Stimulated activated naive CD8-positive, alpha-beta T cell treated with anti-CD3 and anti-CD28 coated beads, Interleukin-15, Interleukin-2, amounts not matched to agents 100 U/mL and 50 U/mL, for 24 hours (primary cell): ENCODE measurements at places on chromosomes 5 and 9.

- DNase-seq: no peak
Measured at GRCh38 chr5:72448368-72448767, 58.8 kb downstream of the ZNF366 start.

- DNase-seq: no peak
Measured at GRCh38 chr9:133207021-133207531, 2.0 kb downstream of the OBP2B start.

DNA sequence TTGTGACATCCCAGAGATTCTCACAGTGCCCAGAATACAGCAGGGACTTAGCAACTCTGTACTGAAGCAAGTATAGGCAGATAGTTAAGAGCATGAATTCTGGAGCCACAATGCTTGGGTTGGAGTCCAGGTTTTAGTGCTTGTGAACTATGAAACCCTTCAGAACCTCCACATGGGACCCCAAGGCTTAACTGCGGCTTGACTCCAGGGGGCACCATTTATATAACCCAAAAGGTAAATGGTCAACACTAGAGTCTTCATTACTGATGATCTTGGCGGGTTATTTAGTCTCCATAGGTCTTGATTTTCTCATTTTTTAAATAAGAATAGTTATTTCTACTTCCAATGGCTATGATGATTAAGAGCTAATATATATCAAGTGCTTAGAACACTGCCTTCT lies 390.3 kb downstream of the TAF11L14 start:
- DNase-seq: no peak

DNA sequence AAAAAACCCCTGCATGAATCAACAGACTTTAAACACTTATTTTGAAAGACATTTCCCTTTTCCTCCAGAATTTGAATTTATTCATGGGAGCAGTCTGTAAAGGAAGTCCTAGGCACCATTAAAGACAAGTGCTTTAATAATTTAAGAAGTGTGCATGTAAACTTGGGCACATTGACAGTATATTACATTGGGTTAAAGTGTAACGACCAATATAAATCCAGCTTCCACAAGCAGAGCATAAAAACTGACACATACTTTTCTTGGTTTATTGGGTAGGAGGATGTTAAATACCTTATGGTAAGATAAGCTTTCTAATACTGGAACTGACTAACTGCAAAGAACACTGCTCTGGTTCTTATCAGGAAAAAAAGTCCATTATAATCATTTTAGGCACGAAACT lies 1.2 kb upstream of the ENTREP1 start:
- no peak for DNase-seq

GRCh38 chr9:134716067-134716466 lies 74.5 kb downstream of the COL5A1 start:
- no peak for DNase-seq

- DNase-seq: no peak
Measured at GRCh38 chr5:33679791-33680190, 212.0 kb downstream of the ADAMTS12 start.

- no peak for DNase-seq
Measured at GRCh38 chr9:137682428-137683105, 63.8 kb downstream of the EHMT1 start.

GRCh38 chr5:160210606-160211005 lies 18.7 kb upstream of the FABP6 start:
- no peak for DNase-seq

DNA sequence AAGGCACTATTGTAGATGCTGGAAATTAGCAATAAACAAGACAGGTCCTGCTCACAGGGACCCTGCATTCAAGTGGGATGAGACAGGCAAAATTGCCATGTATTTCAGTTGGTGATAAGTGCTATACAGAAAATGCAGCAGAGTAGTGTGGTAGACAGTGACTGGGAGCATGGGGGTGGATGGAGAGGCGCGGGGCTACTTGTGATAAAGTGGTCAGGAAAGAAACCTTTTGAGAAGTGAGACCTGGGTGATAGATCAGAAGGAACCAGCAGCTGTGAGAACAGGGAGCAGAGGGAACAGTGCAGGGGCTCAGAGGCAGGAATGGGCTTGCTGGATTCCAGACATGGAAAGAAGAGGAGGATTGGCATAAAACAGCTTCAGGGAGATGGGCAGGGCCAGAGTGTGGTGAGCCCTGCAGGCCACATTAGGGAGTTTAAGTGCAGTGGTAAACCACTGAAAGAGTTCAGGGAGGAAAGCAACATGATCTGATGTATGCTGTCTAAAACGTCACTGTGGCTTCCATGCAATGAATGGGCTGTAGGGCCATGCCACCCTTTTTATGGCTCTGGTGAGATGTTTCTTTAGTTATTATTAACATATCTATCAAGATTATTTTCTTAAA lies 7.3 kb downstream of the CRHBP start:
- no peak for DNase-seq

- no peak for DNase-seq
Measured at GRCh38 chr5:16930496-16930895, 5.6 kb downstream of the MYO10 start.

GRCh38 chr9:133354766-133355165 lies 1.5 kb downstream of the SURF1 start:
- DNase-seq: no peak

- no peak for DNase-seq
Measured at GRCh38 chr9:77021291-77021894, 1.9 kb downstream of the FOXB2 start.

GRCh38 chr9:75109210-75109839 lies 21.0 kb downstream of the OSTF1 start:
- no peak for DNase-seq

DNA sequence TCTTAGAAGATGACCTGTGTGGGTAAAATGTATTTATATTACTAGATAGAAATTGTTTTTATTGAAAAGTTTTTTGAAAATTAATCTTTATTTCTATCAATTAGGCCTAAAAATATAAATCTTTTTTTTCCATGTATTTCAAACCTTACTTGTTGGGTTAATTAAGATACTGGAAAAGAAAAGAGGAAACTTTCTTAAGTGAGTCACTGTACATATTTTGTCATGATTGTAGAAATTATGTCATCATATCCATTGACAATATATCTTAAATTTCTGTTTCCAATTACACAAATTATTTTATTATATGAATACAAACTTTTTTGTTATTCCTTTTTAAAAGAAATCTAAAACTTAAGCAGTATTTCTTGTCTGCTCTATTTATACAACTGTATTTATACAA lies 53.1 kb downstream of the RETREG1 start:
- DNase-seq: no peak

DNA sequence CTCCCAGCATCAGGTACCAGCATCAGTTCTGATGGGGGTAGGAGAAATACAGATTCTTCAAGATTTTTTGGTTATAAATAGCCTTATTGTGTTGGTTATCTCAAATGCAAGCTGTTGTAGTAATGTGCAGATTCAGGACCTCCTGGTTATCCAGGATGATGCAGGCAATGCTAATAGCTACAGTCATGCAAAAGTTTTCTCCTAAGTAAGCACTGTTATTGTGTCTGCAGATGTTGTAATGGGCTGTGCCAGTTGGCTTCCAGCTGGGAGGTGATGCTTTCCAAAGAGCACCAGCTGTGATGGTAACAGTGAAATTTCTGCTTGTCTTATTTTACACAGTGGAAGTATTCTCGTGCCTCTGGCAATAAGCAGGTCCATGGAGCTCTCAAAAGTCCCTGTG lies 719.2 kb upstream of the CTNND2 start:
- DNase-seq: no peak

- DNase-seq: no peak
Measured at GRCh38 chr5:77768978-77769377, 7.2 kb downstream of the TBCA start.

- DNase-seq: no peak
Measured at GRCh38 chr5:86565197-86565789, 52.4 kb upstream of the COX7C start.

DNA sequence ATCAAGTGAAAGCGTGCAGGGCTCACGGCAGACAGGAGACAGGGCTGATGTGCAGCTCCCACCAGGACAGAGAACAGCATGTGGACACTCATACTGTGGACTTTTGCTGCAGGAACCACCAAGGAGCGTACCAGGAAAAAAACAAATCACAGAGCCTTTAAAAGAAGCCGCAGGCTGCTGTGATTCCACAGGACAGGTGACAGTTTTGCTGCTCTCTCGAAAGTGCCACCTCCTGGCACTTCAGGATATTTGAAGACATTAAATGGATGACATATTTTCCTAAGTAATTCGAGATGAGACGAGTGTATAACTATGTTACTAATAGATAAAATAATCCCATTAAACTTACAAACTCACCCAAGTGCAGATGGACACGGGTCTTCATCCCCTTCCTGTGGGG lies 29.3 kb downstream of the ZDHHC11 start:
- DNase-seq: no peak

GRCh38 chr9:38039090-38039906 lies 29.7 kb downstream of the SHB start:
- DNase-seq: no peak

DNA sequence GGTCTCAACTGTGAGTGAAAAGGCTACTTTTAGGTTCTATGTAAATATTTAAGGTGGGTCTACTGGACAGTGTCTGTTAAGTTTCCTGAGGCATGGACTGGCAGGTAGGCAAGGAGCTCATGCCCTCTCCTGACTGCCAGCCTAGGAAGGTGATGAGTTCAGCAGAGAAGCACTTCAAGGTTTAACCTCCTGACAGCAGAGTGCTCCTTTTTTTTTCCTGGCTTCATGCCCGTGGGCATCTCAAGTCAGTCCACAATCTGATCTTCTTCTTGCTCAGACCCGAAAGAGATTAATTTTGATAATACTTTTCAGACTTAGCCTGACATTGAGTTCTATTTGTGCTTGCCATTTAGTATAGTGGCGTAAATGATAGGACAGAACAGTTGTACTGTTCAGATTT lies 241.9 kb upstream of the NREP start:
- no peak for DNase-seq

- DNase-seq: no peak
Measured at GRCh38 chr5:2901511-2901910, 150.0 kb upstream of the IRX2 start.

GRCh38 chr9:104200456-104200994 lies 106.4 kb downstream of the SMC2 start:
- DNase-seq: no peak

GRCh38 chr5:132059043-132059695 lies 1.3 kb upstream of the IL3 start:
- peak; percentile 45 for DNase-seq

- DNase-seq: no peak
Measured at GRCh38 chr9:127968700-127969383, 11.9 kb downstream of the EEIG1 start.

GRCh38 chr9:130214776-130215340 lies 42.7 kb downstream of the NCS1 start:
- no peak for DNase-seq

DNA sequence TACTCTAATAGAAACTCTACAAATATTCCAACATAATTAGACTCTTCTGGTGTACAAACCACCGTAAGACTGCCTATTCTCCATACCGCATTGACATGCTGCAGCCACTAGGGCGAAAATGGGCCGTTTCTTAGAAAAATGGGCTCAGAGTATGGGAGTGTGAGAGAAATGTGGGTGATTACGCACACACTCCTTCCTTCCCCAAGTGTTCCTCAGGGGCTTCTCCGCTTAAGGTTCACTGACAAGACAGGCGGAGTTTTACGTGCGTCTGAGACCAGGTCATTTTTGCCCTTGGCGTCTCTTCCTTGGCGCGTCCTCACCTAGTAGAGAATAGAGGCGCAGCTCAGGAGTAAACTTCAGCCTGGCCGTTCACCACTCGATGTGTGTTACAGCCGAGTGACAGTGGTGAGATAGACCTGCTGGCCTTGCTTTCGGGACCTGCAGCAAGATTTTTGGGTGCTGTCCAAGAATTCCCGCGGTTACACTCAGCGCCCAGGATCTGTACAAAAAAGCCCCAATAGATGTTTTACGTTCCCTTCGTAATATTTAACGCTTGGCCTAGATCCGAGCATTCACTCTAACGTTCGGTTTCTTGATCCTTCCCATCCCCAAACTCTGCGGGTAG lies 1.8 kb upstream of the NTRK2 start:
- DNase-seq: peak; percentile 4
